Stimulated activated CD8-positive, alpha-beta memory T cell treated with anti-CD3 and anti-CD28 coated beads, Interleukin-4, amount 100 ng/mL, for 48 hours (primary cell): ENCODE measurements at places on chromosomes 16 and 17.

DNA sequence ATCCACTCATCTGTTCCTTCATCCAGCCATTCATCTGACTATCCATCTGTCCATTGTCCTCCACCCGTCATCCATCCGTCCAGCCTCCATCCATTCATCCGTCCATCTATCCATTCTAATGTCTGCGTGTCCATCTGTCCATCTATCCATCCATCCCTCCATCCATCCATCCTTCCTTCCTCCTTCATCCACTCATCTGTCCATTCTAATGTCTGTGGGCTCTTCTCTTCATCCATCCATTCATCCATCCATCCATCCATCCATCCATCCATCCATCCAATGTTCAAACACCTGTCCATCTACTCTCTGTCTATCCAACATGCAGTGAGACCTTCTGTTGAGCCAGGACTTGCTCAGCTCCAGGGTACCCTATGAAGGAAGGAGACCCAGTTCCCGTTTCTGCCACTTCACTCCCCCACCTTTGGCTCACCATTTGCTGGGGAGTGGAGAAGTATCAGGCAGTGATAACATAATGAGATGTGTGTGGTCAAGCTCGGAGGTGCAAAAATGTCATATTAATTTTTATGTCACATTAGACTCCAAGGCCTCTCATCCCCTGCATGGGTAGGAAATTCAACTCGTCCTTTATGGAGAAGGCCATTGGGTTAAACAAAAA is 36.5 kb upstream of the ADGRG1 start:
- no peak for DNase-seq

GRCh38 chr17:12089809-12090384 is 69.2 kb downstream of the MAP2K4 start:
- DNase-seq = no peak

DNA sequence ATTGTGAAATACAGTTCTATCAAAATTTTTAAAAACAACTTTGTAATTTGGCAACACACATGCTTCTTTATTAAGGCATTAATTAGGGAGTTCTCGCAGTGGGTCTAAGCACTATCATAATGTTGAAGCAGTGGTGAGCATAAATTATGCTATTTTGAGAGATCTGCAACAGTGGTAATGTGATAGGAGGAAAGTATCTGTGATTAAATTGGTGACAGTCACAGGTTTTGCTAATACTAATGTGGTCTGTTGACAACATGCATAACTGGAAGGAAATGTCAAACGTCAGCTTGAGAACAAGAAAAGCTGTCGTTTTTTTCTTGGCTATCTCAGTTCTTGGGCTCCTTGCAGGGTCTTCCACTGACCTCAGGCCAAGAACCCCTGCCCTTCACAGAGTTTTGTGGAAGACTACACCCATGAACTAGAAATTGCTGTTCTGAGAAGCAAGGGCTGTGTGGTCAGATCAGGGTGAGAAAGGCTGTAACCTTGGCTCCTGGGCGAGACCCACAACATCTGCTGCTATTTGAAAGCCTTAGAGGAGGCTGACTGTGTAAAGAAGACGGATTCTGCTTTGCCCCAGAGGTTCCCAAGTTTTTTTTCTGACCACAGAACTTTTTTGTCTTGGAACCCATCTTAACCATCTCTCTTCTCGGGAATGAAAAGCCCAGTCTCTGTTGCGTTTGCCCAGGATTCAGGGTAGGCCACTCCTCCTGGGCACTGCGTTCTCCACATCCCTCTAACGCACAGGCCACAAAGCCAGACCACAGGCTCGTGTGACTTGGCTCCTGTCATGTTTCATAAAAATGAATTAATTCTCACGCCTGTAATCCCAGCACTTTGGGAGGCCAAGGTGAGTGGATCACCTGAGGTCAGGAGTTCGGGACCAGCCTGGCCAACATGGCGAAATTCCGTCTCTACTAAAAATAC is 13.9 kb downstream of the ATP2A1 start:
- DNase-seq = no peak

- no peak for DNase-seq
These were observed 19.8 kb upstream of the MAPK3 start for GRCh38 chr16:30142672-30143346.

GRCh38 chr16:1259760-1260068 is 3.8 kb downstream of the TPSD1 start:
- no peak for DNase-seq

GRCh38 chr16:78515421-78515820 is 416.0 kb downstream of the WWOX start:
- no peak for DNase-seq

DNA sequence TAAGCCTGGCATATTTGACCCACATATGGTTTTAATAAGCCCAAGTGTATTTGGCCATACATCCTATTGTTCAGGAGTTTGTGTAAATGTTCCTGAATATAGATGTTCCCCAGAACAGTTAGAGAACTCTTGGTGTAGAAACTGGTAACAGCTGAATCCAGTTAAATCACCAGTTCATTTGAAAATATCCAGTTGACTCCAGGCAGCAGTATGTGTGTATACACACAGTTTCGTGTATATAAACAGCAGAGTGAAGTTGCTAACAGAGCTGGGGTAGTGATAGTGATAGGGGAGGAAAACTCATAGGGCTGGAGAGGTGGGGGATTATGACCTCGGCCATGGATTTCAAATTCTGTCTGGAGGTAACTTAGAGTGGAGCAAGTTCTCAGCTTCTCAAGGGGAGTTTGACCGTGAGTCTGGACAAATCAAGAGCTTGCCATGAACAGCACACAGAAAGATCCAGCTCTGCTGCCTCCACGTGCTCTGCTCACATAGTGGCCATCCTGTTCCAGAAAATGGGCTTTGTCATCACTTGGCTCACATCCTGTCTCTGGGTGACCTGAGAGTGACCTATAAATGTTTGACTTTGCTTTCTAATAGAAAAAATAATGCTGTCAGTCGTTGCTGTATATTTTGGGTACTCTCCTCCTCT is 30.6 kb upstream of the MMD start:
- DNase-seq = no peak

GRCh38 chr16:66853261-66854139 is 9.3 kb downstream of the CA7 start:
- no peak for DNase-seq

DNA sequence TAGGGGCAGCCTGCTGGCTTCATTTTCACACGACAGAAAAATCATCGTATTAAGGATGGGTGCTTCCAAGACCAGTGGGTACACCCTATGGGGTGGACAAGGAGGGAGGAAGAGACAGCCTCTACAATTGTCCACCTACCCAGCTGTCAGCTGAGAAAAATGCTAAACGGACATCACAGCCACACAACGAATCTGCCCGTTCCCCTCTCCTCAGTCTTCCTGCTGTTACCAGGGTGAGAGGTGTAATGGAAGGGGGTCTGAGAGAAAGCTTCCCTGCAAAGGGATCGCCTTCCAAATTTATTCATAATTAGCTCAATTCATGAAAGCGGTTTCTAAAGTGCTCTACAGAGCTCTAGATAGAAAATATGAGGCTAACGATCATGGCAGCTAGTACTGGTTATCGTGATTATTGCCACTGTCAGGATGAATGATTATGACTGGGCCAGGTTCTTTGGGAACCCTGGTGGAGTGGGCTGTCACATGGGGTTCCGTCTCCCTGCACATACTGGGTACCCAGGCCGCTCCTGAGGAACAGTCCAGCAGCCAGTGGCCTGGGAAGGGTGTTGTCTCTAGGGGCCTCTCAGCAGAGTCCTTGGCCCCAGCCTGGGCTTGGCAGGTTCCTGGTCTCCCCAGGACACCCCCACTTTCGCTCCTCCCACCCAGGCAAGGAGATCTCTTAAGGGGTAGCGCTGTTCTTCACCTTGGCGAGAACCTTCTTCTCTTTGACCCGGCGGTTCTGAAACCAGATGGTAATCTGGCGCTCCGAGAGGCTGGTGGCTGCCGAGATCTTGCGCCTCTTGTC is 2.2 kb downstream of the HOXB13 start:
- DNase-seq = no peak

- no peak for DNase-seq
These were observed 29.6 kb downstream of the C16orf82 start for GRCh38 chr16:27096375-27096774.

DNA sequence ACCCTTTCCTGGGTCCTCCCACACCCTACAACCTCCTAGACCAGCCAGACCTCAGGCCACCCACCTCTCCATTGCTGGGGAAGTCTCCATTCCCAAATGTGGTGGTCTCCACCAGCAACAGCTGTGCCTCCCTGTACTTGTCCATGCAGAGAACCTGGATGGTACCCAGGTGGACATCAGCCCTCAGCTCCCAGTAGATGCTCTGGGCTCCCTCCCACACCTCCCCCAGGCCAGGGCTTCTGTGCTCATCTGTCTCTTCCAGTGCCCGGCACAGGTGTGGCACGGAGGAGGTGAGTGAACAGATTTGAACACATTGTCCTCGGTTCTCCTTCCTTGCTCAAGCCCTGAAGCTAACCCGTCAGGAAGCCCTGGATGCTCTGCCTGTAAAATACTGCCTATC is 34.6 kb downstream of the LGALS9 start:
- no peak for DNase-seq
